ENCODE measurements at places on chromosomes 12 and 14. TPM values are rescaled to one million over a fixed set of nuclear protein-coding genes. Genes with fewer than 3 reads are reported as not detected.
A peak's percentile ranks its signal among the peaks of the same experiment; 100 is the strongest.

NFE2 gene
- total RNA-seq: 13.5 TPM

WIF1 gene
- total RNA-seq: 97.0 TPM

IFI27L1 gene
- total RNA-seq: 10.9 TPM

ASCL1 gene
- 0.15 TPM for total RNA-seq

SAMD15 gene
- 2.8 TPM for total RNA-seq

KRT77 gene
- not detected for total RNA-seq

FAM186B gene
- total RNA-seq: 0.65 TPM

- H3K4me1 ChIP-seq: no peaks in the 10 kb centered on the region
- no peak for DNase-seq
- H3K27me3 ChIP-seq: no peaks in the 10 kb centered on the region
- no peak overlapping the region for H3K4me3 ChIP-seq
Measured at GRCh38 chr14:91516663-91517388, 6.7 kb upstream of the PPP4R3A start.

GRCh38 chr12:51395283-51396230, 4.4 kb upstream of the GALNT6 start:
- H3K27ac ChIP-seq: no peak overlapping the region
- H3K4me3 ChIP-seq: no peak overlapping the region
- DNase-seq: no peak
- H3K36me3 ChIP-seq: no peaks in the 10 kb centered on the region
- peaks cover 32% of the 10 kb centered on the region for H3K4me1 ChIP-seq

- no peak overlapping the region for H3K27ac ChIP-seq
- no peak overlapping the region for H3K4me3 ChIP-seq
- H3K36me3 ChIP-seq: peaks cover 87% of the 10 kb centered on the region
- DNase-seq: no peak
- no peaks in the 10 kb centered on the region for H3K27me3 ChIP-seq
Measured at GRCh38 chr14:90281261-90281660, 24.9 kb downstream of the PSMC1 start.

DNA sequence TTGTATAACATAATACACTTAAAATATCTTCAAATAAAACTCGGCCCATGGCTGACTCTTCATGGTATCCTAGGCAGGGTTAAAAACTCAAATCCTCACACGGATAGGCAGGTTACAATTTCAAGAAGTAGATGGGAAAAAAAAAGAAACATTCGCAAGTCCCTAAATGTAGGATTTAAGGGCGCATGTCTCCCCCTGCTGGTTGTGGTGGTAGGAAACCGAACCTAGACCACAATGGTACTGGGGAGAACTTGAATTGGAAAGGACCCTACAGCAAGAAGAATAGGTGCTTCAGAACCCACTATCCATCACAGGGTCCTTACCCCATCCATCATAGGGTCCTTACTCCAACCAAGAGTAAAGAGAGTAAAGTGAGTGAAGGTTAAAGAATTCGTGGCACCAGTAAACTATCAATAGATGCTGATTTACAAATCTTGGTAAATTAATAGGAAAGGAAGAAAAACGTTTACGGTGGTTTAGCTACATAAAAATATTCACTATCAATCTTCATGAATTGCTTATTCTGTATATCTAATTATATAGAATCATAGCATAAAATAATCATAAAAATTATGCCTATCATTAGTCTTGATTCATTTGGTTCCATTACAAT, 3.3 kb upstream of the CIPC start:
- peaks cover 22% of the 10 kb centered on the region for H3K4me1 ChIP-seq
- H3K4me3 ChIP-seq: no peak overlapping the region
- H3K36me3 ChIP-seq: no peaks in the 10 kb centered on the region
- no peak overlapping the region for H3K27ac ChIP-seq
- no peaks in the 10 kb centered on the region for H3K27me3 ChIP-seq
- peak; percentile 78 for DNase-seq

DNA sequence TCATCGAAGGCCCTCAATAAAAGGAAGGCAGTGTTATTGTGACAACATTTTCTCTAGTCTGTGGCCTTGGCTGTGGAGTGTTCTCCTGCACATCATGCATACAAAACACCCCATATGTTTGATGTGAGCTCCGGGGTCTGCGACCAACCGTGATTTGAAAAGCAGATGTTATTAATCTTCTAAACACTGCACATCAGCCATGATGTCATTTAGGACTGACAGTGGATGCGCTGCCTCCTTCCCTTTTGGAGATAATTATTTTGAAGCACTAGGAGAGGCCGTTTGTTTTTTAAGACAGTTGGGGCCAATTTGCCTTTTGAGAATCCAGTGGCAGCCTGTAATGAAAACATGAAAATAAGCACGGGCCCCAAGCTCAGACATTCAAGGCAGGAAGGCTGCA, 1041.6 kb downstream of the BCL11B start:
- no peak overlapping the region for H3K4me3 ChIP-seq
- H3K4me1 ChIP-seq: no peaks in the 10 kb centered on the region
- no peak overlapping the region for H3K27ac ChIP-seq
- no peak for DNase-seq
- no peaks in the 10 kb centered on the region for H3K27me3 ChIP-seq

DNA sequence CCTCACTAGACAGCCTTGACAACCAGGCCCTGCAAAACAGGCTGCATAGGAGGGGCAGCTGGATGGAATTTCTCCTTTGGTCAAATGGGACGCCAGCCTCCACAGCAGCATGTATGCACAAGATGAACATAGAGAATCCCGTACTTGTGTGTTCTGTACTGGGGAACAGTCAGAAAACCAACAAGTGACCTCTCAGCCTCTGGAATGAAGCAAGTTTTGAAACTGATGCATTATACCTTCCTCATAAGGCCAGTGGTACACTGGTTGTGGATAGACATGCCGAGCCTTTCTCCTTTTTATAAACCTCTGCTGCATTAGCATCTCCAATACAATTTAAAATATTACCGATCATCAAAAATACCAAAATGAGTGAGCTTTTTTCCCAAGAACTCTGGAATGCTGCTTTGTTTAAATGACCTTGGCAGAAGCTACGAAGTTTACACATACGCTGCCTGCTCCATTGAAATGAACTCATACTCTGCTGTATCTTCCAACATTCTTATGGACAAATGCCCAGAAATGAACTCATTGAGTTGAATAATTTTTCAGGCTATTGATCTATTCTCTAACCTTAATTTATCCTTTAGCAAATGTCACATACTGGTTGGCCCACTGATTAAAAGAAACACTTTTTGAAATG, 47.6 kb upstream of the FERMT2 start:
- no peak overlapping the region for H3K4me3 ChIP-seq
- no peaks in the 10 kb centered on the region for H3K27me3 ChIP-seq

DNA sequence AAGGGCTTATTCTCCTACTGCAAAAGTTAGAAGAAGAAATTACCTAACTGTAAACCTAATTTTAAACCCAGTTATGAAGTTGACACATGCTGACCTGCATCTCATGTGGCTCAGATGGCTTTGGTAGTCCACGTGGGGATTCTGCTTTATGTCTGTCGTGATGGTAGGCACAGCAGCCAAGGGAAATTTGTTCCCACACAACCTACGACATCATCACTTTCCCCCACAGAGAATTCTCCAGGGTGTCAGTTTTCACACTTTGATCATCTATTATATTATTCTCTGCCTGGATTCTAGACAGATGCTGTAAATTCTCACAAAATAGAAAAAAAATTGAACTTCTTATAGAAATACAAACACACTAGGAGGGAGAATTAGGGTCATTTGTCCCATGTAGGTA, 70.6 kb downstream of the PTHLH start:
- no peak overlapping the region for H3K4me3 ChIP-seq
- H3K4me1 ChIP-seq: no peaks in the 10 kb centered on the region
- H3K27me3 ChIP-seq: no peaks in the 10 kb centered on the region

- no peak for DNase-seq
- H3K27ac ChIP-seq: no peak overlapping the region
- H3K4me1 ChIP-seq: peaks cover 28% of the 10 kb centered on the region
Measured at GRCh38 chr12:93140325-93140724, 211.2 kb upstream of the EEA1 start.

DNA sequence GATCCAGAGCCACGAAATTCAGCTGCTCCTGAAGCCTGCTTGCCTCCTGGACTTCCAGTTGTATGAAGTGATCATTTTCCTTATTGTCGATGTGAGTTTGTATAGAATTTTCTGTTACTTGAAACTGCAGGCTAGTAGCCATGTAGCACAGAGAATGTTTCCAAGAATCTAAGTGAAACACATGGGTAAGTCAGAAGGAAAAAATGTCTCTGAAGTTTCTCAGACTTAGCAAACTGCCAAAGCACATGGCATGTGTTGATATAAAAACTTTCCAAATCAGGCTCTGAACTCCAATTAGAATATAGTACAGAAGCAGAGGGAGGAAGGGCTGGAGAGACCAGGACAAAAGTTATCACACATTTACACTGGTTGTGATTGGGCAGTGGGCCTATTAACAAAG, 9.8 kb upstream of the PCNX1 start:
- H3K36me3 ChIP-seq: no peaks in the 10 kb centered on the region
- H3K4me3 ChIP-seq: no peak overlapping the region
- DNase-seq: no peak
- no peaks in the 10 kb centered on the region for H3K27me3 ChIP-seq

GRCh38 chr14:92502541-92503286, 10.9 kb upstream of the RIN3 start:
- no peaks in the 10 kb centered on the region for H3K36me3 ChIP-seq
- peaks cover 26% of the 10 kb centered on the region for H3K4me1 ChIP-seq
- no peak for DNase-seq
- H3K27me3 ChIP-seq: no peaks in the 10 kb centered on the region

DNA sequence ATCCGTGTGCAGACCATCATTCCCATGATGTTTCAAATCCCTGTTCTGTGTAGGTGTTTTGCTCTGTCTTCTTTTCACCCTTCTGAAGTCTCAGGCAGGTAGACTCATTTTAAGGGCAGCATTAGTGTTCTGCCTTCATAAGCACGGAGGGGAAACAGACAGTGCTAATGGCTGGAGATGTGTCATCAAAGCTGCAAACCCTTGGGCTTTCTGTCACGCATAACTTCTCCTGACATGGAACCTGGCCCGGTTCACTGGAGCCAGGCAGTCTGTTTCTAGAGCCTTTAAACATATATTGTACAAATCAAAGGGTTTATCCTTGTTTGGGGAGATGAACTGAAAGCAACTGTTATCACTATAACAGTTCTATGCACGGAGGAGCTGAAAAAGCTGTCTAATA, 141.4 kb downstream of the TMEM132D start:
- H3K4me1 ChIP-seq: no peaks in the 10 kb centered on the region
- H3K27ac ChIP-seq: no peak overlapping the region
- no peaks in the 10 kb centered on the region for H3K36me3 ChIP-seq
- no peak for DNase-seq
- H3K27me3 ChIP-seq: no peaks in the 10 kb centered on the region
- H3K4me3 ChIP-seq: no peak overlapping the region

- H3K36me3 ChIP-seq: no peaks in the 10 kb centered on the region
- H3K4me1 ChIP-seq: no peaks in the 10 kb centered on the region
- no peak for DNase-seq
- no peak overlapping the region for H3K27ac ChIP-seq
- no peak overlapping the region for H3K4me3 ChIP-seq
Measured at GRCh38 chr14:54148251-54148650, 191.6 kb upstream of the BMP4 start.

DNA sequence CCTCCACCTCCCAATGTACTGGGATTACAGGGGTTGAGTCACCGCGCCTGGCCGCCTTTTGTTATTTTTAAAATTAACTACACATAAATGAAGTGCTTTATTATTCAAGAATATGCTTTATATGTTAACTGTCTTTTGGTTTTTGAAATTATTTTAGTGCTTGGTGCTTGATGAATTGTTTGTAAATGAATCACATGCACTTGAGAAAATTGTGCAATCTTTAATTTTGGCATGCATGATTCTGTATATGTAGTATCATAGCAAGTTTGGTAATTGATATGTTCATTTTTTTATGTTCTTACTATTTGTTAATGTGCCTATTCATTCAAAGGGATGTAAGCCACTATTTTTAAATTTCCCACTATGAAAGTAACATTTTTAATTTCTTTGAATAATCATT, 440.9 kb downstream of the NAV3 start:
- no peaks in the 10 kb centered on the region for H3K27me3 ChIP-seq
- H3K4me1 ChIP-seq: no peaks in the 10 kb centered on the region
- no peak for DNase-seq

DNA sequence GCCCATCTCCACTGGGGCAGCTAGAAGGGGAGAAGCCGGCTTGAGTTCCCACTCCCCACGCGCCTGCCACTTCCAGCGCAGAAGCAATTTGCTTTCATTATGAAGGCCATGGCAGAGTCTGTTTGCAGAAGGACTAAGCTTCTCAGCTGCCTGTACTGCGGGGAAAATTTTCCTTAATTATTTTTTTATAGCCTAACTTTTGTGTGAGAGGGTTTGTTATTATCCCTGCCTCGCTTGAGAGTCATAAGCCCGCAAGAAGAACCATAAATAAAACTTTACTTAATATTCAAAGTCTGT, 56.0 kb upstream of the DLK1 start:
- H3K4me1 ChIP-seq: peaks cover 27% of the 10 kb centered on the region
- no peak overlapping the region for H3K4me3 ChIP-seq
- H3K27me3 ChIP-seq: peaks cover 25% of the 10 kb centered on the region
- no peak for DNase-seq
- H3K27ac ChIP-seq: no peak overlapping the region

GRCh38 chr12:71594214-71594948, 69.3 kb downstream of the ZFC3H1 start:
- no peaks in the 10 kb centered on the region for H3K4me1 ChIP-seq
- H3K36me3 ChIP-seq: no peaks in the 10 kb centered on the region
- DNase-seq: no peak
- H3K4me3 ChIP-seq: no peak overlapping the region

- no peak overlapping the region for H3K4me3 ChIP-seq
- no peak overlapping the region for H3K27ac ChIP-seq
- no peaks in the 10 kb centered on the region for H3K4me1 ChIP-seq
- no peaks in the 10 kb centered on the region for H3K36me3 ChIP-seq
- no peak for DNase-seq
Measured at GRCh38 chr12:99381992-99382391, 265.6 kb upstream of the GARIN6 start.

GRCh38 chr12:121190523-121191031, 19.4 kb upstream of the P2RX4 start:
- H3K27ac ChIP-seq: peak overlapping the region; percentile 0
- no peak for DNase-seq
- peaks cover 10% of the 10 kb centered on the region for H3K4me1 ChIP-seq
- H3K4me3 ChIP-seq: no peak overlapping the region

DNA sequence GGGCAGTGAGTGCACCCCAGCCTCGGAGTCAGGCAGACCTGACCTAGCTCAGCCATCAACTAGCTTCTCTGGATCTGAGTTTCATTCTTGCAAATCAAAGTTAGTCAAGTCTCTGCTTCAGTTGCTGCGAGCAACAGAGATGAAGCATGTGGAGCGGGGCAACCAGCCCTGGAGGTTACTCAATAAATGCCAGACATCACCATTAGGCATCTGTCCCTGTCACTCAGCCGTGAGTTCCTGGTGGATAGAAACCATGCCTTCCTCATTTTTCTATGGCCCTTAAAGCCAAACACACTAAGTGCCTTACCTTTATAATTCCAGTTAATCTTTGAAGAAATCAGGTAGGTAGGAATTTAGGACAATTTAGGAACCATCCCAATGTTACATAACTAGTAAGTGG, 19.3 kb downstream of the RFX4 start:
- no peaks in the 10 kb centered on the region for H3K27me3 ChIP-seq
- no peak overlapping the region for H3K27ac ChIP-seq
- DNase-seq: no peak

GRCh38 chr14:88879022-88879421, 54.6 kb downstream of the TTC8 start:
- no peak overlapping the region for H3K4me3 ChIP-seq
- H3K4me1 ChIP-seq: no peaks in the 10 kb centered on the region
- H3K27me3 ChIP-seq: no peaks in the 10 kb centered on the region
